Activated CD4-positive, CD25-positive, alpha-beta regulatory T cell (primary cell): ENCODE measurements at places on chromosomes 12 and 14.

DNA sequence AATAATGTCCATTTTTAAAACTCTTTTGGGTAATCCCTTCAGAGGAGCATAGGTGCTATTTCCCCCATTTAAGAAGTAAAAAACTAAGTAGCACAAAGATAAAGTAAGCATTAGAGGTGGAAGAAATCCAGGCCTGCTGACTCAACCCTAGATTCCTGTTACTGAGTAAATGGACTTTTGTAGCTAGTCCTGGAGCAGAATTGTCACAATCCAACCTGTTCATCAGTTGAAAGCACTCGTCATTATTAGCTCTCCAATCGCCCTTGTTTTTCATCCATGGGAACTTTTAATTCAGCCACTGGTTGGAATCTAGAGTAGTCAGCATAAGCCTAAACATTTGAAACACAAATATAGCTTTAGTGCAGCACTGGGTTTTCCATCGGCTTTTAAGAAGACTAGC, 139.5 kb upstream of the AMIGO2 start:
- DNase-seq, result no peak

- DNase-seq, result no peak
Measured at GRCh38 chr14:66359500-66359899, 126.7 kb upstream of the CCDC196 start.

- no peak for DNase-seq
Measured at GRCh38 chr12:105548626-105549025, 218.1 kb downstream of the C12orf75 start.

DNA sequence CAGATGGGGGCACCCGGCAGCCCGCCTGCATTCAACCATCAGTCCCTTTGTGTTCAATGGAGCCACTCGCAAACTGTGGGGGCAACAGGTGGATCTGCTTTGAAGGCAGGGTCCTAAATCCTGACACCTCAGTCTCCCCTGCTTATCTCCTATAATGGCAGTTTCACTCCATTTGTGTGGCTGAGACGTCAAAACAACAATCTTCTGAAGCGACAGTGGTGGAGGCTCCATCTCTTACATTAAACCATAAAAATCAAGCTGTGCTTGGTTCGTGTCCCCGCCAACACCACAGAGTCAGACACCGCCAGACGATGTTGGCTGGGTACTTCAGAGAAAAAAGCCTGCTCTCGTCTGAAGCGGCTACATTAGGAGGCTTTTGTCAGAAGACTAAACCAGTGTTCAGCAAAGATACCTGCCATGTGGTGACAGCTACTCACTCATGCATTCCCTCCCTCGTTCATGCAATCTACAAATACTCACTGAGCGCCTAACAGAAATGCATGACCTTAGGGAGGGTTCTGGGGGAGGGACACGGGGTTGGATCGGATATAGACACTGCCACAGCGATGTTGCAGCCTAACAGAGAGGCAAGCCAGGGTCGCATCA, 253.9 kb downstream of the FOXN3 start:
- no peak for DNase-seq

DNA sequence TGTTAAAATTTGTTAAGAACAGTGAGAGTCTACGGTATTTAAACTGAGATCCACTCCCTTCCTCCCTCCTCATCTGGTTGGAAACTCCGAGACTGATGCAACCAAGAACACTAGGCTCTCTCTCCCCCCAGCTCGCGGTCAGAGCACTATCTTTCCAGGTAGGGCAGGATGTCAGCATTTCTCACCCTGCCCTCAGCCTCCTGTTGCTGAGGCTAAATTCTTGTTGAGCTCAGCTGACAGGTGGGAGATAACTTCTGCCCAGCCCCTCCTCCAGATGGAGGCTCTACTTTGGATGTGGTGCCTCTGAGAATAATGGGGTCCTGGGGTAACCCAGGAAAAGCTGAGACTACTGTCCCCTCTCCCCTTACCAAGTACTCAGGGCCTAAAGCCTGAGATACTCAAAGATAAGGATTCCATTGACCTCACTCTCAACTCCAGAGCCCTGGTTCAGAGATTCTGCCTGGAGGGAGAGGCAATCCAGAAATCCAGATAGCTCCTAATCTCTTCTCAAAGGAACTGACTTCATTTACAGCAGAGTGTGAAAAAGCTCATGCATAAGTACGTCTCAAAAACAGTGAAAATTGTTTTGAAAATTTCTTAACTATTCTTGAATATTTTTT, 110.1 kb downstream of the EML5 start:
- no peak for DNase-seq

DNA sequence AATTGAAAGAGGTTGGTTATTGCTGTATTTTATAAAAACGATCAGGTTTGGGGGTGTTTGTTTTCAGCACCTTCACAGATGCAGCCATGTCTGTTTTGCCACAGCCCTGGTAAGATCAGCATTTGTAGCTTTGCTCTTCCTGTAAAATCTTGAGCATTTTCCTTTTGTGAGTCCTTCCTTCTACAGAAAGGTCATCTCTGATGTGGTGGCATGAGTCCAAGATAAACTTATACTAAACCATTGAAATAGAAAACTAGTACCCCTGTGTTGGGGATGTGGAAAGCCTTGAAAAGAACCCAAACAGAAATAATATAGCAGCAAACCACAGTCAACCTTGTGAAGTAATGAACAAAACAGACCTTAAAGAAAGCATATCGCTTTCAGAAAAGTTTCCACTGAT, 85.5 kb downstream of the TGFB3 start:
- DNase-seq, result no peak

DNA sequence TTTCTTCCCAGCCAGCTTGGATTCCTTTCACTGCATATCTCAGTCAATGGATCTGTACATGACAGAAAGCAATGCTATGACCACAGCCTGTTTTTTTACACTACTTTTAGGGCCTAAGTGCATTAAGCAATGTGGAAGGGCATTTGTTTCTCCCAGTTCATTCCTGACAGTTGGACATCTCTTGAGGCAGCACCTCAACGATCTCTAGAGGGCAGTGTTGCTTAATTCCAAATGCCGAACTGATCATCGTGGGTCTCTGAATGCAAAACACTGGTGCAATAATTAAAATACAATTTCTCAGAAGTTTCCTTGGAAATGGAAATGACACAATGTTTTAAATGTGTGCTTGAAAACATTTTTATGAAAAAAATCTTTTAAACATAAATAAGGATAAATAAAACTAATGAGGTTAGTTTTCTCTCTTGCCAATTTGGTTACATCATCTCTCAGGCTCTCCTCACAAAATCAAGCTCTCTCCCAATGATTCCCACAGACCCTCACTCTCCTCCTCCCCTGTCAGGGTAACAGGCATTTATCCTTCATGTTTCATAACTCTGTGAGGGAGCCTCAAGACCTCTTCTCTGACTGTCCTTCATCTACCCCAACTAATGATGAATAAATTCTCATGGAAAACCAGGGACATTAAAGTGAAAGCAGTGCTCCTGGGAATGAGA, 192.4 kb upstream of the SLC16A7 start:
- no peak for DNase-seq

GRCh38 chr12:56160193-56160763, 2.1 kb downstream of the MYL6 start:
- DNase-seq, result peak; percentile 36

- no peak for DNase-seq
Measured at GRCh38 chr12:89597770-89598169, 71.9 kb upstream of the POC1B start.

DNA sequence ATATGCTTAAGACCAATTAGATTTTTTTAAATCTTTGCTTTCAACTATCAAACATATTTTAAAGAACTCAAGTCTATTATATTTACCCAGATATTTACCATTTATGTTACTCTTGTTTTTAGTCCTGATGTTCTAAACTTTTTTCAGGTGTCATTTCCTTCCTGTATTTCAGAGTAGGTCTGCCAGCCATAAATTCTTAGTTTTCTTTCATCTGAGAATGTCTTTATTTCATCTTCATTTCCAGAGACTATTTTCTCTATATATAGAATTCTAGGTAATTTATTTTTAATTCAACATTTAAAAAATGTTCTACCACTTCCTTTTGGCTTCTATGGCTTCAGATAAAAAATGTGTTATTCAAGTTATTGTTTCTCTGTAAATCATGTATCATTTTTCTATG, 218.2 kb upstream of the AMIGO2 start:
- DNase-seq, result no peak

- DNase-seq, result no peak
Measured at GRCh38 chr12:111840807-111841206, 1.2 kb upstream of the MAPKAPK5 start.

GRCh38 chr14:72830356-72830755, 63.5 kb downstream of the DPF3 start:
- no peak for DNase-seq

DNA sequence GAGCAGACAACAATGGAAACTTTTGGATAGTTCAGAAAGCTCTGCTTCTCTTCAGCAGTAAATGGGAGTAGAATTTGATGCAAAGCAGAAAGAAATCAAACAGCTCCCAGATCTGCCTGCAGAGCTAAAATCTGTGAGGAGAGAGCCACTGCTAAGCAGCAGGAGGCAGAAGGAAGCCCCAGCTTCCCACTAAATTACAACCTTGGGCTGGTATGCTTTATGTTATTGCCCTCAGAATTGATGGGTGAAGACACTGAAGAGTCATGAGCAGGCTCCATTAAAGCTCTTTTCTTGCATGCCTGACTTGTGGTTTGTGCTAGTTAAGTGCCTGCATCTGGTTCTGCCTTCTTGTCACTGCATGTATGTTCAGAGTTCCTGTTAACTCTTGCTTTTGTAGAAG, 8.4 kb downstream of the ZC2HC1C start:
- no peak for DNase-seq

GRCh38 chr12:12108441-12109058, 37.8 kb downstream of the BCL2L14 start:
- no peak for DNase-seq

DNA sequence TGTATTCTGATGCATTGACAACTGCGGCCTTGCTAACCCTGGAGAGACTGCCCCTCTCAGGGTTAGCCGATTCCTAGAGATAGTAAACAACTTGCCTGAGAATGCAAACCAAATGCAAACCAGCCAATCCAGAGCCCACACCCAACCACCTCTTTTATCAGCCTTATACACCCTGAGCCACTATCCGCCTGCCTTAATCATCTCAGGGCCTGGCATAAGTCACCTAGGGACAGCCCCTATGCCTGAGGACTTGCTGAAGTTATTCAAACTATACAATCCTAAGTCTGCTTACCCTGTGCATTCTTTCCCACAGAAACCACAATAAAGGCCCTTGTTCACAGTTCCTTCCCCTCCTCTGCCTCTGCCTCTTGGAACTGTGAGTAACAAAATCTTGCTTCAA, 177.2 kb downstream of the KCNA5 start:
- DNase-seq, result no peak

GRCh38 chr12:108642269-108642870, 8.7 kb upstream of the SELPLG start:
- DNase-seq, result no peak

DNA sequence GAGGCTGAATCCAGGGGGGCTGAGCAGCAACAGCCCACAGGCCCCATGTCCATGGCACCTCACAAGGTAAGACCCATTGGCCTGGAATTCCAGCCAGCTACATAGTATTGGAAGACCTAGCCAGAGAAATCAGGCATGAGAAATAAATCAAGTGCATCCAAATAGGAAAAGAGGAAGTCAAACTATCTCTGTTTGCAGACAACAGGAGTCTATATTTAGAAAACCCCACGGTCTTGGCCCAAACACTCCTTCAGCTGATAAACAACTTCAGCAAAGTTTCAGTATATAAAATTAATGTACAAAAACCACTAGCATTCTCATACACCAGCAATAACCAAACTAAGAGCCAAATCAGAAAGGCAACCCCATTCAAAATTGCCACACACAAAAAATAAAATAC, 16.9 kb downstream of the PDE6H start:
- no peak for DNase-seq

- DNase-seq, result no peak
Measured at GRCh38 chr12:70763666-70764065, 126.4 kb upstream of the PTPRB start.

DNA sequence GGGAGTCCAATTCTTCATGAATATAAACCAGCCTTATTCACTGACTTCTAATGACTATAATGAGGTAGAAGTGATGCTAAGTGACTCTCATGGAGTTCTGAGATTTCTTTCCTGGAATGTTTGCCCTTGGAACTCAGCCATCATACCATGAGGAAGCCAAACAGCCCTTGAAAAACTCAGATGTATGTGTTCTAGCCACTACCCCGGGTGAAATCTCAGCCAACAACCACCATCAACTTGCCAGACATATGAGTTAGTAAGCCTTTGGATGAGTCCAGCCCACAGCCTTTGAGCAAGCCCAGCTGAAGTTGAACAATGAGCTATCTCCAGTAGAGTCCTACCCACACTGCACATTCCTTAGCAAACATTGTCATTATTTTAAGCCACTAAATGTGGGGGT, 149.5 kb downstream of the SLC6A15 start:
- DNase-seq, result no peak

DNA sequence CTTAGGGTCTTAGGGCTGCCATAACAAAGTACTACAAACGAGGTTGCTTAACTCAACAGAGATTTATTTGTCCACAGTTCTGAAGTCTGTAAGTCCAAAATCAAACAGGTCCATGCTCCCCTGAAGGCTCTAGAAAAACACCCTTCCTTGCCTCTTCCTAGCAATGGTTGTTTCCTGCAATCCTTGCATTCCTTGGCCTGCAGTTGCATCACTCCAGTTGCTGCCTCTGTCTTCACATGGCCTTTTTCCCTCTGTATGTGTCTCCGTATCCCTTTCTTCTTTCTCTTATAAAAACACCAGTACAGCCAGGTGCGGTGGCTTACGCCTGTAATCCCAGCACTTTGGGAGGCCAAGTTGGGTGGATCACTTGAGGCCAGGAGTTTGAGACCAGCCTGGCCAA, 17.4 kb downstream of the KCNMB4 start:
- no peak for DNase-seq

DNA sequence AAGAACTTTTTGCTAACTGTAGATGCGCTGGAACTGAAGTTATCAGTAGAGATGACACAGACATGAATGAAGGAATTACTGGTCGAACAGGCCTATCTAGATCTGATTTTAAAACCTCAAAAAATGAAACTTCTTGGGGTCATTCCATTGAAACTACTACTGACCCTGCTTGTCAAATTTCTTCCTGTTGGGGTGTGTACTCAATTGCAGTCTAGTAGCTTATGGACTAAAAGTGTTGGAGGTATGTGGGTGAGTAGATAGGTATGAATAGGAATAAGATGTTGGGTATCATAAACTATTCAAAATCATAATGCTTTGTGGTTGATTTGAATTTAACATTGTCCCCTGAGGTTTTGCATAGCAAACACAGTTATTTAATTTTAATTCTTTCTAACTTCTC, 9.2 kb downstream of the APOLD1 start:
- DNase-seq, result no peak

GRCh38 chr12:124496584-124496983, 70.8 kb downstream of the NCOR2 start:
- no peak for DNase-seq

- DNase-seq, result no peak
Measured at GRCh38 chr14:102318781-102319276, 717 bp upstream of the ZNF839 start.

DNA sequence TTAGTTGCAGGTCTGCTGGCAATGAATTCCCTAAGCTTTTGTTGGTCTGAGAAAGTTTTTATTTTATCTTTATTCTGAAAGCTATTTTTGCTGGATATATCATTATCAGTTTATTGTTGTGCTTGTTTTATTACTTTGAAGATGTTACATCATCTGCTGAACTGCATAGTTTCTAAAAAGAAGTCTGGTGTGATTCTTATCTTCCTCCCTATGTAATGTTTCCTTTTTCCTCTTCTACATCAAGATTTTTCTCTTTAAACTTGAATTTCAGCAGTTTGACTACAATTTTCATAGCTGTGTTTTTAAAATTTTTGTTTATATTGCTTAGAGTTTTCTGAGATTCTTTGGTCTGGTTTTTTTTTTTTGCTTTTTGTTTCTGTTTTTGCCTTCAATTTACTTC, 137.1 kb upstream of the PMCH start:
- no peak for DNase-seq

- DNase-seq, result no peak
Measured at GRCh38 chr12:132479291-132479690, 10.7 kb upstream of the FBRSL1 start.
